ENCODE measurements at places on chromosomes 12 and 14. TPM values are rescaled to one million over a fixed set of nuclear protein-coding genes. Genes with fewer than 3 reads are reported as not detected.

Gene TMCC3
- total RNA-seq: 3.7 TPM

Gene PLD4
- 0.43 TPM for total RNA-seq

Gene CNIH1
- 160 TPM for total RNA-seq

Gene EPYC
- total RNA-seq: not detected

Gene SRRM4
- total RNA-seq: not detected

Gene OR10G3
- total RNA-seq: not detected

Gene SERPINA10
- 212 TPM for total RNA-seq

Gene ACVRL1
- 2.9 TPM for total RNA-seq

Gene ACSM4
- total RNA-seq: not detected

Gene RGS6
- not detected for total RNA-seq

Gene TSHR
- not detected for total RNA-seq

Gene IL22
- total RNA-seq: not detected

Gene TAS2R20
- total RNA-seq: 3.0 TPM

Gene KRT83
- total RNA-seq: not detected

- no peak for DNase-seq
Measured at GRCh38 chr12:1277905-1278304, 286.9 kb downstream of the ERC1 start.

DNA sequence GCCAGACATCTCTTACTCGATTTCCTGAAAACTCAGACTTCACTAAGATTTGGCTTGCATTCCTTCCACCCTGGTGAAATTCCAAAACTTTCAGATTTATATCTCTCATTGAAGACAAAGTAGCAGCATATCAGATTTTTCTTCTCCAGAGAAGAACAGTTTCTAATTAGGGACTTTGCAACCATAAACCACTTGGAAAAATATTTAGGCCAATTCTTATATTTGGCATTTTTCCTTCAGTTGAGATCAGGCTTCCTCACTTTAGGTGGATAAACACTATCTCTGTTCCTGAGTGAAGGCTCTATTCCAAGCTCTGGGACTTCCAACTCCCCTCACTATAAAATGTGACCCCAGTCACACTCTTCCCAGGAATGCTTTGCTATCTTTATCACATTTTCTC, 1434.3 kb upstream of the FLRT2 start:
- DNase-seq: no peak

DNA sequence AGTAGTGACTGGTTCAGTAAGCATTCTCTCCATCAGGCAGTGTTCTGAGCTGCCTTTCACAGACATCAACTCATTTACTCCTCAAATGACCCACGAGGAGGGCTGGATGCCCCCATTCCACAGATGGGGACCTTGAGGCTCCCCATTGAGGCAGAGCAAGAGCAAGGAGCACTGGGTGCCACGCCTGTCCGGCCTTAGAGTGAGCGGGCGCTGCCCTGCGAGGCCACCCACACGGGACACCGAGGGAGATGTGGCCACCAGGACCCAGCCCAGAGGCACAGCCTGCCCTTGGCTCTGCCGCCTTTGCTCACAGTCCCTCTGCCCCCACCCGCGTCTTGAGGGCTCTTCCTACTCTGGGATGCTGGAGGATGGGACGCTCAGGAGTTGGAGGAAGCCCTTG, 3.0 kb downstream of the FBRSL1 start:
- no peak for DNase-seq

DNA sequence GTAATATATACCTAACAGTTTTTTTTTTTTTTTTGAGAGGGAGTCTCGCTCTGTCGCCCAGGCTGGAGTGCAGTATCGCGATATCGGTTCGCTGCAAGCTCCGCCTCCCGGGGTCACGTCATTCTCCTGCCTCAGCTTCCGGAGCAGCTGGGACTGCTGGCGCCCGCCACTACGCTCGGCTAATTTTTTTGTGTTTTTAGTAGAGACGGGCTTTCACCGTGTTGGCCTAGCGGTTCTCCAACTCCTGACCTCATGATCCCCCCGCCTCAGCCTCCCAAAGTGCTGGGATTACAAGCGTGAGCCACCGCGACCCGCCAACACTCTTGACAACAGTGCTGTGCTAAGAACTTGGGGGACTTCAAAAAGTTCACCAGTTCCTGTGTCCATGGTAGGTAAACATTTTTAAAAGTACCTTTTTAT, 63.5 kb downstream of the FOXG1 start:
- no peak for DNase-seq

DNA sequence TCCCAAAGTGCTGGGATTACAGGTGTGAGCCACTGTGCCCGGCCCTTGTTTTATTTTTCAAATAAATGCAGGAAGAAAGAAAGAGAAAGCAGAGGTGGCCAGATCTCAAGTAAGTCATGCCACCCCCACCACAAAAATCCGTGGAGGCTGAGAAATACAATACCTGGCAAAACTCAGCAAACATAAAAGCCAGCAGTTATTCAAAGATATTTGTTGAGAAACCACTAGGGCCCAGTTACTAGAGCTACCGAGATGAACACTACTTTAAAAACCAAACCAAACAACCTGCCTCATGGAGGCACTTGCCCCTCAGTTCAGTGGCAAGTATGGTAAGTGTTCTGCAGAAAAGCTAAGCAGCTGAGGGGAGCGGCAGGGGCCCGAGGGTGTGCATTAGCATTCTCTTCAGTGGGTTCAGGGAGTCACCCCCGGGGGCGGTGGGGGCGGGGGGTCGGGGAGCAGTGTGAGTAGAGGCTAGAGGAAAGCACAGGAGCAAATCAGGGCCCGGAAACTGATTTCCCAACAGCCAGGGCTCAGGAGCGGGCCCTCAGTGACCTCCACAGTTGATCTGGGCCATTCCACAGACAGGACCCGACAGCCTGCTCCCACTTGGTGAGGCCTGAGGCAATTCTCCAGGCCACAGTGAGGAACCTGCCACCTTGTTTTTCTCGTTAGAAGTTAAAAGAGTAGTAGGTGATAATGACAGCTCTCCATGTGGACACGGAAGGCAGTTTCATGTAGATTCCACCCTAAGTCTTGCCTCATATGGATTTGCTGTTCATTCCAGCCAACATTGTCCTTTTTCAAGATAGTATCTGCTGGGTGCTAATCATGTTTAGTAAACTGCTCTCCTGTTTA, 8.6 kb downstream of the EVL start:
- DNase-seq: no peak

- DNase-seq: no peak
Measured at GRCh38 chr12:59652130-59652529, 56.3 kb downstream of the SLC16A7 start.

GRCh38 chr12:117749431-117749830, 219.4 kb downstream of the KSR2 start:
- no peak for DNase-seq

DNA sequence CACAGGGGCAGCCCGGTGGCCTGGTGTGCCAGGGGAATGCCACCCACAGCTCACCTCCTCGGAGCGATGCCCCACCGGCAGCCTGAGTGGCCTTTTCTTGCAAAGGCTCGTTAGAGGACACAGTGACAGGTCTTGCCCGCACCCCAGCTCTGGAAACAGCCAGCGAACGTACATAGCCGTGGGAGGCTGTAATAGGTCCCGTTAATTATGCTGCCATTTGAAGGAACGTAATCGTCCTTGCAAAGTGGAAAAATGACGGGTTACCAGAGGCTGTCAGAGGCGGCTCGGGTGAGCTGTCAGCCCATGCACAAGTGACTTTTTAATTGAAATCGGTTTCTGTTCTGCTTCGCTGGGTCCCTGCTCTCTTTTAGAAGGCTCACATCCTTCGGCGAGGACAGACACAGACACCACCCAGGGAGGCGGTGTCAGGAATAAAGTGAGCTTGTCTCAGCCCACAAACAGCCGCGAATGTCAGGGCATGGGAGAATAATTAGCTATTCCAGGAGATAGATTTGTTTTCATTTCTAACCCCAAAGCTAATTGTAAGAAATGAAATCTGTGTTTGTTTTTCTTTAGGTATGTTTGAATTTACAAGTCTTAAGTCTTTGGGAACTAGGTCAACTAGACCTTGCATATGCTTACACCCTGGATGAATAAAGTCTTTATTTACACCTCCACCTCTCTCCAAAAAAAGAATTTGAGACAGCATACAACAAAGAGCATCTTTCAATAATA, 77.2 kb upstream of the RFLNA start:
- no peak for DNase-seq

GRCh38 chr12:121807642-121808347, 4.0 kb downstream of the SETD1B start:
- peak; percentile 19 for DNase-seq

DNA sequence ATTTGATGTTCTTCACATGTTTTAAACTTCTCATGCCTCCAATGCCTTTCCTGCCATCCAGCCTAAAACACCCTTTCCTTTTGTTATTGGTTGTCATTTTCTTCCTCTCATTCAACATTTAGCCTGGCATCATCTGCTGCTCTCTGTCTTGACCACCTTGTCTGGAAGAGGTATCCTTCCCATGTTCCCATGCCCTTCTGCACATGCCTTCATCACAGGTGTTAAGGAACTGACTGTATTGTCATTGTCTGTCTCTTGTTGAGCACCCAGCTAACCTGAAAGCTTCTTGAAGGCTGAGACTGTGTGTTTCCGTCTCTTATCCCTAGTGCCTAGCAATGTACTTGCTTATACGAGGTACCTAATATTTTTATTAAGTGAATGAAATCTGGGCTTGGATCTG, 4.5 kb upstream of the LRP1 start:
- no peak for DNase-seq

- DNase-seq: peak; percentile 41
Measured at GRCh38 chr12:9673404-9674225, 4.1 kb downstream of the CLEC2D start.

GRCh38 chr14:92525322-92526095, 11.9 kb downstream of the RIN3 start:
- no peak for DNase-seq

GRCh38 chr12:131672941-131673887, 37.7 kb upstream of the SFSWAP start:
- DNase-seq: no peak

- no peak for DNase-seq
Measured at GRCh38 chr12:5784462-5785130, 160.5 kb downstream of the ANO2 start.

DNA sequence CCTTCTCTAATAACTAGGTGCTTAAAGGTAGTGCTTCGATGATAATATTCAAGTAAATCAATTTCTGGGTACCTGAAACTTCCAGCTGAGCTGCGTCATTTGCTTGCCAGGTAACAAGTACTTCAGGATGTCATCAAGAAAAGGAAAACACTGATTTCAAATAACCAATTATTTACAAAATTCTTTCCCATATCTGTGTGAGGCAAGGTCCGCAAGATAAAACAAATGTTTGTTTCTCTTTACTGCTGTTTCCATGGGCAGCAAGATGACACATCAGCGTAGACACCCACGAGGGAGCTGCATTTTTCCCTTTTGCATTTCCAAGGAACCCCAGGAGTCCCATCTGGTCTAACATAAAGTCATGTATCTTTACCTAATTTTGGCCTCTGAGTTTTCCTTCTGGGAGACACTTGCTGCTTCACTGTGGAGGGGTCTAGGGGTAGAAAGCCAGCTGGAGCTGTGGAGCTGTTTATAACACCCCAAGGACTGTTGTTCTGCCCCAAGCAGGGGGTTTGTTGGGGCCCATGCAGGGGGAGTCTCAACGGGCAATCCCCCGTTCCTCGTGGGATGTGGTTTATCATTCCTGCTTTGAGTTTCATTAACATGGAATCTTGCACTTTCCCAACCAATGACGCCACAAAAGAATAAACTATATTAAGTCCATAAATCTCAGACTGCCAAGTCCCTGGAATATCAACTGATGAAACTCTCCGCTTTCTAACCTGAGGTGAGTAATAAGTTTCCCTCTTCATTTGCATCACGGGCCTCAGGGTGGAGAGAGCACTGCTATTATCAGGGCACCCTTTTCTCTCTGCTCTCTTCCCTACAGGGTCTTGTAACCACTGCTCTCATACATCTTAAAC, 112.8 kb upstream of the PELI2 start:
- no peak for DNase-seq

DNA sequence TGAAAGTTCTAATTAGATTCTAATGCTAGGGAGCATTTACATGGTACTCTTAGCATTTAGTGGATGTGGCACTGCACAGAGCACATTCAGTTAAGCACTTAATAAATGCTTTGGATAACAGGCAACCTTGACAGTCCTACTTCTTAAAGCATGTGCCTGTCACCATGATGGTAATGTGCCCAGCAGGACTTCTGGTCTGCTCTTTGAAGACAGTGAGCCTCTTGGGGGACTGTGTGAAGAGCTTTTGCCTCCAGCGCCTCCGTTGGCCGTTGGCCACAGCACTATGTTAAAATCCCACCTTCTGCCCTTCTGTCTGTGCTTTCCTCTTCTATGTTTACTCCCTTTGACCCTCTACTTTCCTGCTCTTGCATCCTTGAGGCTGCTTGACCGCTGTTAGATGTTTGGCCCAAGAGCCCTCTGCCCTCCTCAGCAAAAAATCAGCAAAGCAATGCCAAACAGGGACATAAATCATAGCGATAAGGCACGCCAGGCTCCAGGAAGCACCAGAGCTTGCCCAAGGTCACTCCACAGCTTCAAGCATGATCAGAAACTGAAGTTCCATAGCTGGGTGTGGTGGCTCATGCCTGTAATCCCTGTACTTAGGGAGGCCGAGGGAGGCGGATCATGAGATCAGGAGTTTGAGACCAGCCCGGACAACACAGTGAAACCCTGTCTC, 8.3 kb downstream of the CDKL1 start:
- DNase-seq: peak; percentile 20

- no peak for DNase-seq
Measured at GRCh38 chr14:92570674-92571262, 57.2 kb downstream of the RIN3 start.

DNA sequence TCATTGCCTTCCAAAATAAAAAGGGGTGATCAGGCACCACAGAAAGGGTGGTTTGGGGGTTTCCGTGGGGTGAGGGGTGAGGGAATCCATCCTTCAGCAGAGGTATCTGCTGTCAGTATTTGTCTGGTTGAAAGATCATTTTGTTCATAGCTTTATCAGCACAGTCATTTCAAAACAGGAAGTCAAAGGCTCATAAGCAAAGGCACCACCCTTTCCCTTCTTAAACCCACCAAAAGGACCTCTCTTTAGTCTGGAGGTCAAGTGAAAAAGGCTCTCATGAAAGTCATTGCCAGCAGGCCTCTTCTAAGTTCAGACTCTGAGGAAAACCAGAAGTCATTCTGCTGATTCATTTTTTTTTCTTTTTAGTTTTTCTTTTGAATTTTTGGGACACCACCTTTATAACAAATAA, 6.2 kb downstream of the CHST11 start:
- DNase-seq: no peak

GRCh38 chr14:52950410-52950897, 396 bp downstream of the FERMT2 start:
- DNase-seq: peak; percentile 68

GRCh38 chr14:61388173-61388975, 67.0 kb downstream of the PRKCH start:
- no peak for DNase-seq

- DNase-seq: no peak
Measured at GRCh38 chr12:11927286-11927935, 143.3 kb upstream of the BCL2L14 start.

GRCh38 chr14:93029911-93030508, 85.7 kb downstream of the ITPK1 start:
- no peak for DNase-seq

- no peak for DNase-seq
Measured at GRCh38 chr14:75433631-75434071, 5.8 kb downstream of the JDP2 start.

- DNase-seq: peak; percentile 54
Measured at GRCh38 chr12:6850796-6851152, 312 bp downstream of the CDCA3 start.

GRCh38 chr14:94051115-94051514, 25.0 kb downstream of the OTUB2 start:
- peak; percentile 35 for DNase-seq

- DNase-seq: no peak
Measured at GRCh38 chr12:5377997-5378592, 53.8 kb upstream of the NTF3 start.

GRCh38 chr12:4934407-4935035, 24.8 kb downstream of the KCNA1 start:
- DNase-seq: no peak

- no peak for DNase-seq
Measured at GRCh38 chr14:79011091-79011919, 841.1 kb downstream of the NRXN3 start.

Data from right lobe of liver (tissue), 6 donors.